GM19239 (cell line): ENCODE measurements at places on chromosomes 6 and 20.

DNA sequence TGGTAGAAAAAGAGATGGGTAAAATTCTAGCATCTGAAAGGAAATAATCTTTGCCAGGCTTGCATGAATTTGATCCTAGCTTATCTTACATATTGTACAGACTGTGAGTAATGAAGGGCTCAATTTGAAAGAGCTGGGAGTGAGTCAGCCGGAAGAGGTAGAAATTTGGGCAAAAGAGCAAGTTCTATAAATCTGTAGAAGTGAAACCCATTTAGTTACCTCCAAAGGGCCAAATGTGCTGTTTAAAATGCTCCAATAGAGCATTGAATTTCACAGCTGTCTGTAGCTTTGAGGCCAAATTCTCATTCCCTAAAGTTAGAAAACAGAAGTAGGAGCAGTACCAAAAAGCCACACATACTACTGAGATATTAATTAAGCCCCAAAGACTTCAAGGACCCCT lies 466.1 kb downstream of the BTBD3 start:
- no peak for DNase-seq

GRCh38 chr6:50410579-50410978 lies 302.7 kb upstream of the TFAP2D start:
- DNase-seq, result no peak

DNA sequence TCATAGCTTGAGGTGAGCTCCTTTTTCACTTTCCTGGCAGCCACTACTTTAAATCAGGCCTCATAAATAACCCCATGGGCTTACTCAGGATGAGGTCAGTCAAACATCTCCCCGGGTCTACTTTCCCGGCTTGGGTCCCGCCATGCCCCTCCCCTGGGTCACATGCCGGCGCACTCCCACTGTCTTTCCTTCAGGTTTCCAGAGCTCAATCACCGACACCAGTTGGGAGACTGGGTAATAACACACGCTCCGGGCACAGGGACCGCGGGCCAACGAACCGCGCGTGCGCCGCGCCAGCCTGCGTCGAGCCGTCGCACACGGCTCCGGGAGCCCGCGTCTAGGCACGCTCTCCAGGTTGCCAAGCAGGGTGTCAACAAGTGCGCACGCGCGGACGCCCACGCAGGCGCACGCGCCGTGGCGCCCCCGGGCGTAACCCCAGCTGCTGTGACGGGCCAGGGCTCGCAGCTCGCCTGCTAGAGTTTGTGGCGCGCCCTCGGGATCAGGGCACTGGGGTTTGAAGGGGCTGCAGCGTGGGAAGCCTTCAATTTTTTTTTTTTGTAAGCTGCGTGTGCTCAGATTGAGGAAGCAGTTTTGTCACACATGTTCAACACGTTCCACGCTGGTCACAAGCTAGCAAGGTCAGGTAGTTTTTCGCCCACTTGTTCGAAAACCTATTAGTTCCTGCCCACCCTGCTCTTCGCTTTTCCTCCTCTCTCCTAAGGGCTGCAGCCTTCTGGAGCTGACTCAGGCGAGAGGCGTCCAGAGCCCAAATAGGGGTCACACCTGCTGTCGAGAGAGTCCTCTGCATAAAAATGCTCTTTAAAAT lies 31.8 kb downstream of the TFAP2B start:
- no peak for DNase-seq

DNA sequence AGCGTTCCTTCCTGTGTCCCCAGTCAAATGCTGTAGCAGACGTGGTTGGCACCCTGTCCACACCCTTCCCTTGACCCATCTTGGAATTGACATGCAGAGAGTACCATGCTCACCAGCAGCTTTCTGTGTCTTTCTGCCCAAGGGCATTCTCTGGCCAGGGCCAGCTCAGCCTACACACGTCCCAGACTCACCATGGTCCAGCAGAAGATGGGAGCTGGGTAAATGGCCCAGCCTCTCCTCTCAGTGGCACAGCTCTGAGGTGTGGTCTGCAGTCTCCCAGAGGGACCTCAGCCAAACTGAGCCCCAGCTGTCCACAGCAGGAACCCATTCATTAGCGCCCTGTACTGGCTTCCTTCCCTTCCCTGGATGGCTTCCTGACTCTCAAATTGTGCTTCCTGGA lies 31.1 kb upstream of the BLCAP start:
- DNase-seq, result no peak

DNA sequence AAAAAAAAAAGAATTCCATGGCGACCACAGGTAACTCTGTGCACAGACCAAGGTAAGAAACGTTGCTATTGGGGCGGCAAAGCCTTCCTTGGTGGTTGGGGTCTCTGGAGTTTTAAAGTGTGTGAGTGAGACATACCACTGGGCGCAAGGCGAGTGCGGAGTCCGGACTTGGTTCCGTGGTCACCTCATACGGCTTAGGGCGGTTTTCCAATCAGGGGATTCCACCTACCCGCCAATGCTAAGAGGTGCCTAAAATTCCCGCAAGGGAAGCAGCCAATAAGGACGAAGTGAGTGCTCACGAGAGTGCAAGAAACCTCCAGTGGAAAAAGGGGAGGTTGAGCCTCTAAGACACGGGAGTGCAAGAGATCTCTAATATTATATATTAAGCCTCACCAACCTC lies 68.6 kb upstream of the PRSS16 start:
- no peak for DNase-seq

DNA sequence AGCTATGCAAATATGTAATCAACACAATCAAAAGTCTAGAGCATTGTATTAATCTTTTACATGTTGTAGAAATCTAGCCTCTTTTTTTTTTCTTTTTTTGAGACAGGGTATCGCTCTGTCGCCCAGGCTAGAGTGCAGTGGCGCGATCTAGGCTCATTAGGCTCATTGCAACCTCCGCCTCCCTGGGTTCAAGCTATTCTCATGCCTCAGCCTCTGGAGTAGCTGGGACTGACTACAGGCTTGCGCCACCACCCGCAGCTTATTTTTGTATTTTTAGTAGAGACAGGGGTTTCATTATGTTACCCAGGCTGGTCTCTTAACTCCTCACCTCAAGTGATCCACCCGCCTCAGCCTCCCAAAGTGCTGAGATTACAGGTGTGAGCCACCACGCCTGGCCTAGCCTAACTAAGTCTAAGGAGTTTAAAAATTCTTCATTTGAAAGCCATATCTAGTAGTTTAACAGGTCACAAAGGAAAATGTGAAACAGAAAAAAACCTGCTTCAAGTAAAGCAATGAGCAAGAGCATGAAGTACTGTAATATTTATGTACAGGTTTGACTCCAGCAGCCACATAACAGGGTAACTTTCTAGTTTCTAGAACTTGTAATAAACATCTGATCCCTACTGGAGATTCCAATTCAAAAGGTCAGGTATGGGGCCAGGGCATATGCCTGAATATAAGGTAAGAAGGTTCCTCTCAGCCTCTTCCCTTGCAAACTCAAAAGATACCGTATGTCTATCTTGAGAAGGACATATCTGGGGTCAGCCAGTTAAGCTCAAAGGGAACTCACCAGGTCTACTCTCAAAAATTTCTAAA lies 4.4 kb downstream of the CPNE1 start:
- no peak for DNase-seq

GRCh38 chr6:147779624-147780023 lies 271.1 kb downstream of the SAMD5 start:
- no peak for DNase-seq

DNA sequence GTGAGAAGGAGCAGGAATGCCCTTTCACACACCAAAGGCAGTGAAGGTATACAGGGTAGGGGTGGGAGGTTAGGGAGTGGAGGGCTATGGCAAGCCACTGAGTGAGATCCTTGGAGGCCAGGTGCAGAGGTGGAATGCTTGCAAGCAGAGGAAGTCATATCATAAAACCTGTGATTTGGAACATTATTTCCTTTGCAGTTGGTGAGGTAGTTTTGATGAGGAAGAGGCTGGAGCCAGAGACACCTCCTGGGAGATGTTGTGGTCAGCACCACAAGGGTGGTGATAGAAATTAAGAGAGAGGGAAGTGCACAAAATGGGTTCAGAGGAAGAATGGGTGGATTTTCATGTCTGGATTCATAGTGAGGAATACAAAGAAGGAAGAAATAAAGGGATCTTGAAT lies 73.0 kb downstream of the PLCB4 start:
- no peak for DNase-seq

GRCh38 chr6:5723841-5724691 lies 282.7 kb downstream of the NRN1 start:
- peak; percentile 65 for DNase-seq

GRCh38 chr20:38029453-38029852 lies 3.8 kb downstream of the TTI1 start:
- DNase-seq, result no peak

GRCh38 chr6:124205921-124206320 lies 402.3 kb downstream of the NKAIN2 start:
- no peak for DNase-seq

DNA sequence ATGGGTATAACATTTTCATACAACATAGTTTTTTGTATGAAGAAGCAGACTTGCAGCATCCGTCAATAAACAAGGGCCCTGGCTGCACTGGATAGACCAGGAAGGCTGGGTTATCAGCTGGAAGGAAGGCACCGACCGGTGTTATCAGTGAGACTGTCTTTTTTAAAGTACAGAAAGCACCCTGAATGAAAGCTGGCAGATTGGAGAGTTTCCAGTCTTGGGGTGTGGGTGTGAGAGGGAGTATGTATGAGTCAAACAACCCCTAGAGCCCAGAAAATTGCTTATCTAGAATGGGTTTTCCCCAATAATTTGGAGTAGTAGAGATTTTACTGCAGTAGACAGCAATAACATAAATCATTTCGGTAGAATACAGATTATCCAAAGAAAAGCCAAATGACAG lies 42.4 kb downstream of the TXLNB start:
- DNase-seq, result no peak

DNA sequence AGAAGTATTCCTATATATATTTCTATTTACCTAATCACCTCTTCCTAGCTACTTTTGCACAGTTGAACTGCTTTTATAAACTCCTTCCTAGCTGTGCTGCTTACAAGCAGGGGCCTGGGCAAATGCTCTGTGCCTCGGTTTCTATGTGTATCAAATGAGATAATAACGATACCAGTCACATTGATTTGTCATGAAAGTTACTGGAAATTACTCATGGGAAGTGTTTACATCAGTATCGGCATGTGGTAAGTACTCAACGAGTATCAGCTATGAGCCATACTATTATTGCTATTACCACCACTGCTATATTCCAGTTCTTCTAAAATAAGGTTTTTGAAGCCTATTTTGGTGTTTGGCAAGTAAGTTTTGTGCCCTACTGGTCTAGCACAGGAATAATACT lies 4.9 kb downstream of the LAMA4 start:
- no peak for DNase-seq

GRCh38 chr20:62293111-62293784 lies 9.5 kb upstream of the ADRM1 start:
- DNase-seq, result no peak

DNA sequence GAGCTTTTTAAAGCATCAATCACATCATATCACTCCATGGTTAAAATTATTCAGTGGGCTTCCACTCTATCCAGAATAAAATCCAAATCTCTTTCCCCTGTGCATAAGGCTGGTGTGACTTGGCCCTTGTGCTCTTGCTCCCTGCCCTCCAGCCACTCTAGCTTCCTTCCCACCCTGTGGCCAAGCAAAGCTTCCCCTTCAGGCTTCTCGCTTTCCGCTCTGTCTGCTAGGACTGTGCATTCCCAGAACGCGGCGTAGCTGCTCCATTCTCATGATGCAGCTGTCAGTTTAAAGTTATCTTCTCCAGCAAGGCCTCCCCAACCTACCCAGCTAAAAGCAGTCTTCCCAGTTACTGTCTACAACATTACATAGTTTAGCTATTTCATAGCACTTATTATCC lies 19.4 kb upstream of the KCNK16 start:
- DNase-seq, result no peak

GRCh38 chr6:125835221-125835744 lies 44.5 kb downstream of the NCOA7 start:
- no peak for DNase-seq

- DNase-seq, result no peak
Measured at GRCh38 chr20:6707321-6707831, 60.1 kb upstream of the BMP2 start.

DNA sequence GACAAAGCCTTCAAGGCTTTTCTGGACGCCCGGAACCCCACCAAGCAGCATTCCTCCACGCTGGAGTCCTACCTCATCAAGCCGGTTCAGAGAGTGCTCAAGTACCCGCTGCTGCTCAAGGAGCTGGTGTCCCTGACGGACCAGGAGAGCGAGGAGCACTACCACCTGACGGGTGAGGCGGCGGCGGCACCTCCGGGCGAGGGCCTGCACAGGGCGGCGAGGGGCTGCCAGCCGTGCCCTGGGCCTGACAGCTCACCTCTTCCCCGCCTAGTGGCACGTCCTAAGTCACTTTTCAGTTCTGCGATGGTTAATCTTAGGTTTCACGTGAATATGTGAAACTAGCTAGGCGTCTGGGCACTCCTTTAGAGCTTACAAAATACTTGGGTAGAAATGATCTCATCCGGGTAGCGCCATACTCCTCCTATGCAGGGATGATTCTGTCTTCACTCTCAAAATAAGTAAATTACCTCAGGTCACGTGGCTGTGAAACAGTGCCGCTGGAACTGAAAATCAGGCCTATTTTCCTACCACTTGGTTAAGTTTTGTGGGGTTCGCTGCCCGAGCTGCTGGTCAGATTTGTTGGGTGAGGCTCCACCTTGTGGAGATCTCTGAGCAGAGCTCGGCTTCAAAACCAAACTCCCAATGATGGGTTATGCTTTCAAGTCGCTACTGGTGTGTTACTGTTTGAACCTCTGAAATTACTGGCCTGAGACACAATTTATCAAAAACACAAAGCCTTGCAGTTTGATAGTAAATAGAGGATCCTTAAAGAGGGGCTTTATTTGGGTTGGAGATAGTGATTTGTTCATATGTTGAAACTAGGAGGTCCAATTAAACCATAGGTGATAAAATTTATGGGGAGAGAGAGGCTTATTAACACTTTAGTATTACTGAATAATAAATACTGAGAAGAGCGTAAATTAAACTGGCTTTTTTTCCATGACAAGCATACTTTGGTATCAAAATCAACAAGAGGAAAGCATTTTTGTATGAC lies 15.5 kb upstream of the CLDN20 start:
- DNase-seq, result peak; percentile 19

DNA sequence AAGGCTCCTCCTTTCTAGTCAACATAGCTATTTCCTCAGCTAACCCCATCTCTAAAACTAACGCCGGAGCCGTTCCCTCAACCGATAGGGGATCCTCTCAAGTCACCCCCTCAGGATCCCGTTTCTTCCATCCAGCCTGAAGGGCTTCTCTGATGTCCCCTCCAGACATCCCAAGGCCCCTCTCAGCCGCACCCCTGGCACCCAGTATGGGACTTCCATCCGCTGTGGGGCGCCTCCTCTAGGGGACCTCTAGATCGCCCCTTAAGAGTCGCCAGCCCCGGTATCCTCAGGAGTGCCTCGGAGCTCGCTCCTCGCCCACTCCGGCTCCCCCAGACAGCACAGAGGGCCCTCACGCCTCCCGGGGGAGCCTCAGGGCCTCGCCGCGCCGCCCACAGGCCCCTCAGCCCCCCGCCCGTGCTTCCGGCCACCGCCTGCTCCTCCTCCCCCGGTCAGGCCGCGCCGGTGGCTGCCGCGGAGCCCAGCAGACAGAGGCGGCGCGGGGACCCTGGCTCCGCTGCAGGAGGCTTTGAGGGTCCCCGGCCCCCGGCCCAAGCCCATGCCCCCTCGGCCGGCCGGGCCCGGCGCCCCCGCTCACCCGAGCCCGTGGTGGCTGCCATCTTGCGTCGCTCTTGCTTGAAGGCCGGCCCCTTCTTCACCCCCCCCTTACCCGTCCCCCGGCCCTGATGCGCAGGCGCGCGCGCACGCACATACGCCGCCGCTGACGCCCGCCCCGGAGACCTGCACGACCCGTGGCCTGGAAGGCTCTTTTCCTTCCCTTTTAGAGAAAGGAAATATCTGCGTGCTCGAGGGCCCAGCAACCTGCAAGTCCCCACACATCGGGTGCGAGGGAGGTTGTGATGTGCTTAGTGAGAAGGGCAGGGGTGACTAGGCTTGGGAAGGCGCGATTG lies at the start of gene UBE2V1:
TSS of gene UBE2V1 (minus strand) at position 639 of the 908 bp plus-strand sequence. CDS start at position 617, 22 bp downstream.
- DNase-seq, result peak; percentile 69
